ENCODE measurements at places on chromosomes 3 and 15. TPM values are rescaled to one million over a fixed set of nuclear protein-coding genes. Genes with fewer than 3 reads are reported as not detected.

GRCh38 chr3:4680227-4680691 lies 187.1 kb downstream of the ITPR1 start:
- no peak for DNase-seq

DNA sequence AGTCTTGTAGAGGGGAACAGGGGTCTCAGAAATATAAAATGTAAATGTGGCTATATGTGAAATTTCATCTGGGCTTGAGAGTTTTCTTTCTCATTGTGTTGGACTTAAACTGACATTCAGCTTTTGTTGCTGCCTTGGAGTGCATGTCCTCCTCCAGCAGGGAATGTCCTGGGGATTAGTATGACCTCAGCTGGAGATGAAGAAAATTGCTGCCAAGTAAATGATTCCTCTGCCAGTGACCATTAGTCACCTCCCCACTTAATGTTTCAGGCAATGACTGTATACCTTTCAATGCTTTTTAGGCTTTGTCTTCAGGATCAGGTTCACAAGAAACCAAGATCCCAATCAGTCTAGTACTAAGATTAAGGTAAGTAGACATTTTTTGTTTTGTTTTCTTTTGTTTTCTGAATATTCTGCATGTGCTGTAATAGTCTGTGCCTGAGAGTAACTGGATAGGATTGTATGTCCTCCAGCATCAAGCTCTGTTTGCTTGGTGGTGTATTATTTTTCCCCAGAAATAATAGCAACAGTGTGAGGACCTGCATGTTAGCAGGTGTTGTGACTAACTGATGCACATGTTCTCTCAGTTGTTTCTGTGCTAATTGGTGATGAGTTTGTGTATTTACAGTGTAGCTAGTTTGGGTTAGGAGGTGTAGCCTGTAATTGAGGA lies 18.1 kb upstream of the SLC22A13 start:
- no peak for DNase-seq

DNA sequence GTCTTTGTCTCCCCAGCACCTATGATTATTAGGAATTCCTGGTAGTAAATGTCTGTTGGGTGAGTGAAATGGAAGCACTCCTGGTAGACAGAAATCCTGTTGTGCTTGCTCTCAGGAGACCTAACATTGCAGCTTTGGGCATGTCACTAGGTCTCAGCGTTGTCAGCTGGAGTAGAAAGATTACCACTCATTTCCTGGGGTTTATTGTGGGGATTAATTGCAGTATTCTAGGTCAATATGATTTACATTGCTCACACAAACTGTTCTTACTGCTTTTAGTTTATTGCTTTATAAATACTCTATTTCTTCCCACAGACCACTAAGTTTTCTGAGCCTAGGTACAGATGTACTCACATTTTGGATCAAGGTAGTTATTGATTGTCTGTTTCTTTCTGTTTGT lies 5.1 kb downstream of the TSEN2 start:
- no peak for DNase-seq

DNA sequence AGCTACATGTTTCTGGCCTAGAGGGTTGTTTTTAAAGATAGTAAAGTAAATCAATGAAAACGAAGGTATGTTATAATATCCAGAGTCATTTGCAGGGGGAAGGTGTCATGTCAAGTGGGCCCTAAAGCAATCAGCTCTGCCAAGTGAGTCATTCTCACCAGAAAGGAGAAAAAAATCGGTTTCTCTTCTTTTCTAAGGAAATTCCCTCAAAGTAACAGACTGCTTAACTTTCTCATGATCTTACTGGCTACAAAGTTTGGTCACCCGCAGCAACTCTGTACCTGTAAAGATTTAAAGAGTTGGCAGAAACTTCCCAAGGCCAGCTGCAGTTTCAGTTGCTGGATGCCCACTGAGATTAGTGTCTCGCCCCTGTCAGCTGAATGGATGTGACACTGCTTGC lies 5.5 kb upstream of the FSIP1 start:
- no peak for DNase-seq

- DNase-seq = no peak
Measured at GRCh38 chr3:183697123-183697609, 431 bp upstream of the YEATS2 start.

GRCh38 chr3:72641072-72641471 lies 207.2 kb downstream of the SHQ1 start:
- no peak for DNase-seq

- no peak for DNase-seq
Measured at GRCh38 chr3:111763968-111764367, 95.1 kb upstream of the PHLDB2 start.

GRCh38 chr15:70382009-70382749 lies 284.5 kb upstream of the TLE3 start:
- DNase-seq = no peak

DNA sequence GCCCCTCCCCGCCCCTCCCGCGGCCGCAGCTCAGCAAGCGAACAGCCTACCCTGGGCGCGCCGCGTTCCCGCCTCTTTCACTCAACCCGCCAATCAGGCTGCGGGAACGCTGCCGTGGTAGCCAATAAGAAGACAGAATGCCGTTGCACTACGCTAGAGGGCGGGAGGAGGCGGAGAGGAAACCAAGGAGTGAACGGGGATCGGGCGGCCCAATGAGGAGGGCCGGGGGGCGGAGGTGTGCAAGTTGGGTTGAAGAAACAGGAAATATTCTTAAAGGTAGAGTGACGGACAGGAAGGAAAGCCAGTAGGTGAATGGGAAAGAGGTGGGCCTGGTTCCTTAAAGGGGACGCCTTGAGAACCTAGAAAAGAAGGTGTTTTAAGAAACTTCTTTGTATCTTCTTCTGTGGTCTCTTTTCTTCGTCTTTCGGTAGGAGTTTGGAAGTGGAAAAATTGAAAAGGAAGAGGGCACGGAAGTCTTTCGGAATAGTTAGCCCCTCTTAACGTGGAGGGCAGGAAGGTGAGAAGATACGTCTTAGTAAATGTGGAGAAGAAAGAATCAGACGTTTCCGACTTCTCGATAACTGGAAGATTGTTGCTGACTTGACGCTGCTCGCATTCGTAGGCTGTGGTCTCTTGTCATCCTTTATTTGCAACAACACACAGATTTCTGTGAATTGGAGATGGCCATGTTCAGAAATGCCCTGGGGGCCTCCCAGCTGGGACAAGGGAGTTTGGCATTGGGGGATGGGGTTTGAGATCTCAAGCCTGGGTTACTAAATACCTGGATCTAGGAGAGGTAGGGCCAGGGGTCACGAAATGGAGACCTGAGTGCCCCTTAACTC lies 437 bp upstream of the USF3 start:
- peak; percentile 100 for DNase-seq

- DNase-seq = peak; percentile 89
Measured at GRCh38 chr3:134374105-134374790, at the start of gene AMOTL2. Gene AMOTL2, minus strand, starts transcription at chr3:134374447. Its CDS starts 3,014 bp downstream, at chr3:134371433.

GP9 gene
- total RNA-seq = not detected

SMCO1 gene
- not detected for total RNA-seq

BCHE gene
- total RNA-seq = 0.52 TPM

P2RY13 gene
- under 0.01 TPM for total RNA-seq

C2CD4B gene
- 142 TPM for total RNA-seq

AMOTL2 gene
- 71.5 TPM for total RNA-seq
